ENCODE measurements at places on chromosomes 4 and X.

DNA sequence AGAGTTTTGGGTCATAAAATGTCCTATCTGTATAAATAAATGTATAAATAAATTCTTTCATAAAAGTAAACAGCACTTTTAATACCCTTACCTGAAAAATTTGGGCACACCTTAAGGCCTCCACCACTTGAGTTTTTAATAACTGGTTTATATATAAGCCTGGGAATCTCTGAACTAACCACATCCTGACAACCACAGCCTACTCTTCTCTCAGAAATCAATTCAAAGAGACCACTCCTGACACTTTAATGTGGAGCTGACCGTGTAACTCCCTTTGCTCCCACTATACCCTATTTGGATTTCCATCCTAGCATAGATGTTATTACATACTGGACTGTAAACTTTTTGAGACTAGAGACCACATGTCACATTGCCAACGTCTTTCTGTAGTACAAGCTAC is 3.5 kb downstream of the FBXL5 start:
- no peak for DNase-seq

- no peak for DNase-seq
Measured at GRCh38 chrX:44042116-44042515, 68.9 kb upstream of the NDP start.

DNA sequence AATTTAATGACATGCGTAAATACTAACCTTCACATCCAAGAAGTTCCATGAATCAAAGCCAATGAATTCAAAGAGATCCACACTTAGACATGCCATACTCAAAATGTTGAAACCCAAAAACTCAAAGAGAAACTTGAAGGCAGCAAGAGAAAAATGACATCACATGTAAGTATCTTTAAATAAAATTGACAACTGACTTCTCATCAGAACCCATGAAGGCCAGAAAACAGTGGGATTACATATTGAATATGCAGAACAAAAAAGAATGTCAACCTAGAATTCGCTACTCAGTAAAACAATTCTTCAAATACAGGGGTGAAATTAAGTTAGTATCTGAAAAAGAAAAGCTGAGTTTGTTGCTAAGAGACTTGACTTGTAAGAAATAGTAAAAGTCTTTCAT is 953.9 kb upstream of the HS3ST1 start:
- no peak for DNase-seq

DNA sequence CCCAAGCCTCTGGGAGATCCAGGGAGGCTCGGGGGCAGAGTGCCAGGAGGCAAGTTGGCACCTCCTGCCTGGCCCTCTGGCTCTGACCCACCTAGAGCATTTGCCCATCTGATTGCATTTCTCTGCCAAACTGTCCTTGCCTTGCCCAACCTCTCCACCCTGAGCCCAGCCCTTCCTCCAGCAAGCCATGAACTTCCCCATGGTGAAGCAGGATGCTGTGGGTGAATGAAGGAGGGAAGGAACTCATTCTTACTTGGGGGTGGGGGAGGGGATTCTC is 9.3 kb upstream of the CNGA2 start:
- DNase-seq, result no peak

DNA sequence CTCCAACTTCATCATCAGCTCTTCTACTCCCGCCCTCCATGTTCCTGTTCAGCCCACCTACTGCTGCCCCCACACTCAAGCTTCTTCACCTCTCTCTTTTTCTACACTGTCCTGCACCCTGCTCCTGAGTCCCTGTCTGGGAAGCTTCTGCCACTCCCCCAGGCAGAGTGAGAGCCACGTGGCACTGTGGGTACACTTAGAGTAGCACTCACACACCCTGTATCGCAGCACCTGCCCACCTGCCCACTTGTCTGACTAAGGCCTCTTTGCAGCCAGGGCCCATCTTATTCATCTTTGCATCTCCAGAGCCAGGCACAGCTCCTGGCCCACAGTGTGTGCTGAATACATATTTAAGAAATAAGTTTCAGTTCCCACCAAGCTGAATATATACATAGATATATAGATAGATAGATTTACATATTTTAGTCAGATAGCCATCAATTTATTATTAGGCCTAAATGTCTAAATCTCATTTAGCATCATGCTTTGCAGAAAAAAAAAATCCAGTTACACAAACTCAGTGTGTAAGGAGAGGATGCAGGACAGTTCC is 24.9 kb downstream of the CCDC149 start:
- DNase-seq, result no peak

DNA sequence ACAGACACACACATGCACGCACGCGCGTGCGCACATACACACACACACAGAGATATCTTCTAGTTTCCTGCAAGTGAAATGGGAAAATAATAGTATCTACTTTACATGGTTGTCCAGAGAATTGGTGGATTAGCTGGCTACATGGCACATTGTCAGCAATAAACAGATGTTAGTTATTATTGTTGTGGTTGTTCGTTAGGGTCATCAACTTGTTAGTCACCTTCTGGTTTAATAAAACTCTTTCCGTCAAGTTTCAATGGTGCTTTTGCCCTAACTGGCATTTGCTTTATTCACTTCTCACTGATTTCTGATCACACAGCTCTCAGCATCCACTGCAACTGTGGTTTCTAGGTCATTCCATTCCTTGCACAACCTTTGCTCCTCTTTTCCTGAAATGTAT is 25.4 kb upstream of the RASL11B start:
- DNase-seq, result no peak

DNA sequence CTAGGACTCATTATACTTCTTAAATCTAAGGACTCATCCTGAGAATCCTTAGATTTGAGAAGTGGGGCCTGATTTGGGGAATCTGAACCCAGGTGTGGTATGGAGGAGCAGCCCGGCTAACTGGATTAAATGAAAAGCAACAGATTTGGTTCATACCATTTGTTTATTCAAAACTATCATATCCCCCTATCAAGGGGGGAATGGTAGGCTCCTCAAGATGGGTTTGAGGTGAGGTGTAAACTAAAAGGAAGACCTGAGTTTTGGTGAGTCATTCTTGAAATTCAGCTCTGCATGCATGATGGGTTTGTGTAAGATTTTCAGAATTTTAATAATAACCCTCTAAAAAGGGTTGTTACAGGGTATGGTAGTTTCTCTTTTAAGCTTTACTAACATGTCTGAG is 53.4 kb downstream of the CASP6 start:
- no peak for DNase-seq

DNA sequence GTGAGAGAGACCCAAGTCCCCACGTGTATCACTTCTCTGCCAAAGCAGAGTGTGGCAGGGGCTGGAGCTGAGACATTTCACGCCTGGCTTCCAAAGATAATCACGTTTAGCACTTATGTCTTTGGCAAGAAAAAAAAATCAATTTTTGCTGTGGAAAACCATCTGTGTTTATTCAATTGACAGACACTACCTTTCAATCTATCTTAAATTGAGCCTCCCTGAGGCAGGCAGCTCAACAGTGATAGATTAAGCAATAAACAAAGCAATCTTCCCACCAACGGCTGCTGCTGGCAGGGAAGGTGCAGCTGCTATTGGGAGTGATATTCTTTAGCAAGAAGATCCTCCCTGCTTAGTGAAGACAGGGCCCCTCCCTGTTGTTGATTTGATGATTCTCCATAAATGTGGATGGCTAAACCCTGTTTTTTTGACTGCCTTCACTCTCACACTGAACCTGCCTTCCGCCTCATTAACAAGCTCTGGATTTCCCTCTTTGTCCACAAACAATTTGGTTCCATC is 11.6 kb upstream of the MAGEB17 start:
- DNase-seq, result no peak

GRCh38 chr4:4642496-4643000 is 100.7 kb upstream of the STX18 start:
- DNase-seq, result no peak

DNA sequence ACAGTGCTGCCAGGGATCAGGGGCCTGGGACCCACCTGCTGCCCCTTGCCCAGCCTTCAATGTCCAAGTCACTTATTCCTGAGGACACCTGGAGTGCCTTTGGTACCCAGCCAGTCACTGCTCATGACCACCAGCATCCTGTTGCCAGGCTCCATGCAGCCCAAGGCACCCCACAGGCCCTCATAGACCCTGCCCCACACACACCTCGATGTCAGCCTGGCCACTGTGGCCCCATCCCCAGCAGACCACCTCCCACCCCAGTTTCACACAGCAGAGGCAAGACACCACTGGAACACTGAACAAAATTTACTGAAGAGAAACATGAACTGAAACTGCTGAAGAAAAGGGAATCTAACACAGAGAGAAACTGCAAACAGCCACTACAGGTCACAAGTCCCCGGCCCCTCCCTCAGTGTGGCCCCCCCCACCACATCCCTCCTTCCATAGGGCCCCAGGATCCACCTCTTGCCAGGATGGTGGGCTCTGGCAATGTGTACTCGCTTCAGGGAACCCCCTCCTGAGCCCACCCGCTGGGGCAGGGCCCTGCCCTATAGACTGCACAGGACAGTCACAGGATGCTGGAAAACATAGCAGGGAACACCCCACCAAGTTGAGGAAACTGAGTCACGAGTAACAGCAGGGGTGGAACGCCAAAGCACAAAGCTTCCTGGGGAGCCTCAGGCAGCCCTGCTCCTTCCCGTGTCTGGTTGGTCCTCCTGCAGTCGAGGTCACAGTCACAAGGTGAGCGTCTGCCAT is 5.2 kb downstream of the PNMA5 start:
- no peak for DNase-seq

GRCh38 chr4:140993370-140993769 is 139.9 kb downstream of the RNF150 start:
- DNase-seq, result no peak

DNA sequence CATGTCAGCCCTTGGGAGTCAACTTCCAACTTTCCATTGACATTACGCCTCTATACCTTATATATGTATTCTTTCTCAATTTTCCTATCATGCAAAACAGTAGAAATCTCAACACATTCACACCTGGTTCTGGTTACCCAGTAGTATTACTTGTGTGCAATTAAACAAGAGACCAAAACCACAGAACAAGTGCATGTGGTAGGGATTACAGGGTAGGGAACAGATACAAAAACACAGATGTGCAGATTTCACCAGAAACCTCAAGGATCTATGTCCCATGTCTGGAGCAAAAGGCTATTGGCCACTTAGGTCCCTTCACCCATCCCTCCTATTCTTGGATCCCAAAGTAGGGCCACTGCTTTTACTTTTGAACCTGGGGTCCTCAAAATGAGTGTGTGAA is 143.6 kb upstream of the ZCCHC13 start:
- no peak for DNase-seq

- DNase-seq, result no peak
Measured at GRCh38 chr4:165600959-165601683, 222.3 kb downstream of the CPE start.

- DNase-seq, result no peak
Measured at GRCh38 chr4:11132478-11132877, 296.2 kb downstream of the HS3ST1 start.

All from left renal cortex interstitium (tissue), 4 donors.